ENCODE measurements at places on chromosomes 4 and X.
A peak's percentile ranks its signal among the peaks of the same experiment; 100 is the strongest.

DNA sequence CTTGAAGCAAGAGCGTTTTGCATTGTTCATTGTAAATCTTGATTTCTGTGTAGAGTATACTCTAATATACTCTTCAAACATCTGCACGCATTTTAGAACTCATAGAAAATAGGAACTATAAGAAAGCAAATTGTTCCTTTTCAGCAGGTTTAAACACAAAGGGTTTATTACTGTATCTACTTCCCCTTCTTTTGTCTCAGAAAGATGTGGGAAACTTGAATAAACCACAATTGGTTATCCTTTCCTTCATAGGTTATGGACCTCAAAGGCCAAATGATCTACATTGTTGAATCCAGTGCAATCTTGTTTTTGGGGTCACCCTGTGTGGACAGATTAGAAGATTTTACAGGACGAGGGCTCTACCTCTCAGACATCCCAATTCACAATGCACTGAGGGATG lies 46.0 kb upstream of the GUCY1B1 start:
- no peak for DNase-seq

DNA sequence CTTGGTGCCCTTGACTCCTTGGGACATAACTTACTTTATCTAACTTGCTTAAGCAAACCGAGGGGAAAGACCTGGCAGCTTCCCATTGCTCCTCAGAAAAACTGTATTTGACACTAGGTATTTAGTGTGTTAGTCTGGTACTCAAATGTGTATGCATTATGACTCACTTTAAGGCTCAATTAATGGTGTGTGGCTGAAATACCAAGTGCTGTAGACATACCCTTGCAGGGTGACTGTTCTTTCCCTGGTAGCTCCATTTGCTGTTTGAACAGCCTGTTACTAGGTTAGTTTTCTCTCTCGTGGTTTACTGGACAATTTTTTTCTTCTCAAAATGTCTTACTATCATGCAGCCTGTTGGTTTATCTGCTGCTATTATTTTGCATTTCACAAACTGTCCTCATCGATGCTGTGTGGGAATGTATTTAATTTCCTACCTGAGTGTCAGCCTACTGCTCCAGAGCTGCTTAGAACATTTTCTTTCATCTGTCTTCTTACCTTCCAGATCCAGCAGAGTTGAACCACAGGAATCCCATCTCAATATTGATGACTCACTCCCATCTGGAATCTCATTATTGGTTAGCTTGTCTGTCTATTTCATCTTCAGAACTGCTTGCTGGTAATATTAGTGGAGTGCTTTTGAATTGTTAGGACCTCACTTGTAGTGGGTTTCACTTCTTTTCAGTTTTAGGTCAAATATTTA lies 158.0 kb upstream of the FAT1 start:
- DNase-seq: no peak

- peak; percentile 60 for DNase-seq
Measured at GRCh38 chrX:49884290-49884862, 5.1 kb downstream of the USP27X start.

DNA sequence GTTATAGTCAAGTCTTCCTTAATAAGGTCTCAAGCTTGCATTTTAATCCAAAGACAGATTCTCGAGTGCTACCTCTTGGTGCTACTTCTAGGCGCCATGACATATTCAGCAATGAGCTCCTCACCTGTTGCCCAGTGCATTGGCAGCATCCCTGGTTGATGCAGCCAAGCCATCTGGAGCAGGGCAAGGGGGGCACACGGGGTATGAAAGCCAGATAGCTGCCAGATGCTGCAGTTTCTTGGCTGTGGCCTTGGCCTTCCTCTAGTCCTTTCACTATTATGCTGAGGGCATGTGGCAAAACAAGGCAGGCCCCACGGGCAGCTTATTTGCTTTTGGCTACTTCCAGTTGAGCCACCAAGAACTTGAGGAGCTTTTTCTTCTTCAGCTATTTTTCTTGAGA lies 168.6 kb upstream of the PGRMC2 start:
- no peak for DNase-seq

- no peak for DNase-seq
Measured at GRCh38 chr4:4259484-4260100, 11.6 kb upstream of the TMEM128 start.
